CD4-positive, alpha-beta memory T cell (primary cell): ENCODE measurements at places on chromosomes 7 and 10. TPM values are rescaled to one million over a fixed set of nuclear protein-coding genes. Genes with fewer than 3 reads are reported as not detected.
A peak's percentile ranks its signal among the peaks of the same experiment; 100 is the strongest.

GRCh38 chr7:99863847-99864440, 12.9 kb downstream of the OR2AE1 start:
- no peak for DNase-seq

- no peak for DNase-seq
These were observed 70.0 kb downstream of the MINDY4 start for GRCh38 chr7:30841025-30841735.

- DNase-seq, result no peak
These were observed 5.8 kb downstream of the TAF5 start for GRCh38 chr10:103373544-103373943.

- DNase-seq, result no peak
These were observed 20.5 kb upstream of the CEP41 start for GRCh38 chr7:130461272-130461671.

- no peak for DNase-seq
These were observed 11.0 kb downstream of the GHRHR start for GRCh38 chr7:30974605-30975255.

- DNase-seq, result no peak
These were observed 5.3 kb upstream of the NEUROG3 start for GRCh38 chr10:69578508-69578991.

DNA sequence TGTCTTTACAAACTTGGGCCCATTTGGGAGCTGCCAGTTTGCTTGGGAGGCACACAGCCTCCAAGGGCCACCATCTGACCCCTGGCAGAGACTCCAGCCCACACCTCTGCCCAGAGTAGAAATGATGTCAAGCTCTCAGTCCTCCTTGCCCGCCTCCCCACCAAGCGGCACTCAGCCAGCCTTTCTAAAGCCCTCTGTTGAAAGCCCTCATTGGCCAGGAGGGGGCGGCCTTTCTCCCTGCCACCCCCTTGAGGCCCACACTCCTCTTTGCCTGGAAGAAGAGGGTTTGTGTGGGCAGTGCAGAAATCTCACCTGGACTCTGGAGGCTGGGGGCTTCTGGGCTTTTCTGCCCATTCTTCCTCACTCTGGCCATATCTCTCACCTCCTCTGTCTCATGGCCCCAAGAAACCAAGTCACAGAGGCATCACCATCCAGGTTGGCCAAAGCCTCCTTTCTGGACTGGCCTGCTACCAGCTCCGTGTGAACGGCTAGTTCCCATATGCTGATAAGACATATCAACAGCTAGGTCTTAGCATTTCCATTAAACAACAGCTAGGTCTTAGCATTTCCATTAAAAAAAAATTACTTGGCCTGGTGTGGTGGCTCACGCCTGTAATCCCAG, 36.1 kb downstream of the UBTD1 start:
- no peak for DNase-seq

DNA sequence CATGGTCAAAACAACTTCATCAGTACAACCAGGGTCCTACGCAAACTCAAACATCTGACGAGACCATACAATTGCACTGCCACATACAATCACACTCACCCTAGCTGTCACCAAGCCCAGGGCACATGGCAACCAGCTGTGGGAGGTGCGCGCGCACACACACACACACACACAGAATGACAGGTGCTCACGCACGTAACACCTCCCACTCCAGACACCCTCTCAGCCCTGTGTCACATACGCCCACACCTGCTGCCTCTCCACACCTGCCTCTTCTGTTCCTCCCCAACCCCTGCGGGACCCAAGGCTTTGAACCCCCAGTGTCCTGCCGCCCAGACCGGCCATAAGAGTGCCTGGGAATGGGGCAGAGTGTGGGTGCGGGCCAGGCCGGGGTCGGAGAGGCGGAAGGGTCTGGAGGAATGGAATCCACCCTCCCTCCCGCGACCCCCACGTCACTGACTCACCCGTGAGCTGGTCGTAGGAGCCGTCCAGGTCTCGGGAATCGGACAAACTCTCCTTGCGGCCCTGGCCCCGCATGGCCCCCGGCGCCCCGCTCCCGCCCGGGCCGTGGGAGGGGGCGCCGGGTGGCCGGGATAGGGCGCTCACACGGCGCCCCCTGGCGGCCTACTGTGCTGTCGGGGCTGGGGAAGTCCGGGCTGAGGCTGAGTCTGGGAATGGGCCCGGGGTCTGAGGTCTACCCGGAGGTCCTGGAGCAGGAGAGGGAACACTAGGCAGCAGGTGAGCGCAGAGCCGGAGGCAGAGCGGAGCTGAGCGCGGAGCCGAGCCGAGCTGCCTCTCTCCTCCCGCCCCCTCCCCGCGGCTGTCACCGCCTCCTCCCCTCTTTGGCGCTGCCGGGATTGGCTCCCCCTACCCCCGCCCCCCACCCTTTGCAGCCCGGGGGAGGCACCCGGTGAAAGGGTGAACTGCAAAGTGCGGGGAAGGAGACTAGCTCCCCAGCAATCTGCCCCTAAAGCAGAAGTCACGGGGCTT, at the start of gene KCNIP2:
Gene KCNIP2, minus strand, starts transcription at position 769 of the 990 bp plus-strand sequence. Its CDS starts 232 bp downstream, at position 537.
- DNase-seq, result peak; percentile 57

ZNF239 gene
- 1.9 TPM for polyA plus RNA-seq

NPFFR1 gene
- not detected for polyA plus RNA-seq

ASZ1 gene
- polyA plus RNA-seq, result not detected
